ENCODE measurements at places on chromosomes 11 and 22.

DNA sequence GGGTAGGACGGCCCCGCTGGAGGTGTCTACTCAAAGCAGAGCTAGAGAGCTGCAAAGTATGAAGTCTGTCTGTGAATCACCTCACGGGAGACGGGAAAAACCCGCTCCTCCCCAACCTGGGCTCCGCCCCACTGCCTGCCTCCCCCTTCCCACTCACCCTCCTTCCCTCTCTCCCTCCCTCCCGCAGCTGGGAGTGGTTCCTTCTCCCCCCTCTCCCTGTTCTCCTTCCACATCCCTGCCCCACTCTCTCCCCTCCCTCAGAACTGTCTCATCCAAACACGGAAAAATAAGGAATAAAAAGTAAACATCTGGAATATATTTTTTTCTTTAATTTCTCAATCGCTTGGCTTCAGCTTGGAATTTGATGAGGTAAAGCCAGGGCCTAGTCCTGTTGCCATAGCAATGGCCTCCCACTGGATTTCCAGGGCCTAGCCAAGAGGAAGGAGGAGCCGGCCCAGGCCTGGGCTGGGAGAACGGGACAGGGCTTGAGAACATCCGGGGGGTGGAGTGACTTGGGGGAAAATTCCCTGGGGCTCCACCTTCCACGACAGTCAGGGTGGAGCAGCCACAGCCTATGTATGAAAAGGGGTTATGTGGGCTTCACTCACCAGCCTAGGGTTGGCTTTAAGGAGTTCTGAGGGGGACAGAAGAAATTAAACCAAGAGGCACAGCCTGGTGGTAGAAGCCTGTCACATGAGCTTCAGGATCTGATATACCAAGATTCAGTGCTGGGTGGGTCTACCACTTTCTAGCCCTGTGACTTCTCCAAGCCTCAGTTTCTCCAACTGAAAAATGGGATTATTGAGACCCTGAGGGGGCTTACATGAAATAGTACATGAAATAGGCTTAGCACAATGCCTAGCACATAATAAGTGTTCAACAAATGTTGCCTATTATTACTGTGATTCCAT is 2.2 kb downstream of the TNKS1BP1 start:
- DNase-seq = no peak

GRCh38 chr22:41991111-41991510 is 7.5 kb upstream of the WBP2NL start:
- no peak for DNase-seq

- DNase-seq = no peak
Observed at GRCh38 chr11:72265951-72266350, 22.0 kb upstream of the PHOX2A start.

- no peak for DNase-seq
Observed at GRCh38 chr11:126346586-126346940, 8.9 kb upstream of the ST3GAL4 start.

DNA sequence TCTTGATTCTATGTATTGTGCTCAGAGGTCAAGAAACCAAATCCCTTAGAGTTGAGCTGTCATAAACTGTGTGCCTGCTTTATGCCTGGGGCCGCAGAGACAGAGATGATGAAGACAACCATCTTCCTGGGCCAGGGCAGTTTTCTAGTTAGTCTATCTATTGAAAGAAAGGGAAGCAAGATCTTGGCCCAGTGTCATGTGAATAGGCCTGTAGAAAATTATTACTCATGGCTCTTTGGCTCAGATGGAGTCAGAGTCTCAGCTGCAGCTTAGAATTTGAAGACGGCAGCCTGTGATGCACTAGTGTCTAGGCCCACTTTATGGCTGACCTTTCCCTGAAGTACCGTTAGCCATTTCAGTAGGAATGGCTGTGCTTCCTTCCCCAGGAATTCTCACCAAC is 112.0 kb downstream of the DBX1 start:
- no peak for DNase-seq

DNA sequence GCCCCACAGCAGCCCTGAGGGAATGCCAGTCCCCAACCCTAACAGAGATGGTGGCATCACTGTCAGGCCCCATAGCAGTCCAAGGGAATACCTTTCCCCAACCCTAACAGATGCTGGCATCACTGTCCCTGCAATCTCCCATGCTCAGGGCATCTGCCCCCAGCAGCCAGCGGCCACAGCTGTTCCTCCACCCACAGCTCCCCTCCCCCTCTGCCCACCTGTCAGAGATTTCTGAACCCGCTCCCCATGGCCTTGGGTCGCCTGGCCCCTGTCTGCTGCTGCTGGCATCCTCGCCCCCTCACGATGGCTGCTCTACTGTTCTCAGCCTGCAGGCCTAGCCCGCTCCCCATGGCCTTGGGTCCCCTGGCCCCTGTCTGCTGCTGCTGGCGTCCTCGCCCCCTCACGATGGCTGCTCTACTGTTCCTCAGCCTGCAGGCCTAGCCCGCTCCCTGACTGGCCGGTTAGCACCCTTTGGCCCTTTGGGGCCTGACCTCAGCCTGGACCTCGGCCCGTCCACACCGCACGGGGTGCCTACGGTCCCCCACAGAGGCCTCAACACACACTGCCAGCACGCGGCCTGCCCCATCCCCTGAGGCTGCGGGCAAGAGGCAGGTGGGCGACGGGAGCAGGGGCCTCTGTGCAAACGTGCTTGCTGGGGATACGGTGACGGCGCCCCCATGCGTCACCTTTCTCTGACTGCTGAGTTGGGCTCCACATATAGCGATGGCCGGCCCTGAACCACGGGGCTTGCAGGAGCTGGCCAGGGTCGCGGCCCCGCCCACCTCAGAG is 20.7 kb downstream of the CHID1 start:
- no peak for DNase-seq

GRCh38 chr11:57164317-57164716 is 17.4 kb upstream of the LRRC55 start:
- DNase-seq = no peak

- no peak for DNase-seq
Observed at GRCh38 chr22:17835256-17835655, 61.0 kb upstream of the BID start.

DNA sequence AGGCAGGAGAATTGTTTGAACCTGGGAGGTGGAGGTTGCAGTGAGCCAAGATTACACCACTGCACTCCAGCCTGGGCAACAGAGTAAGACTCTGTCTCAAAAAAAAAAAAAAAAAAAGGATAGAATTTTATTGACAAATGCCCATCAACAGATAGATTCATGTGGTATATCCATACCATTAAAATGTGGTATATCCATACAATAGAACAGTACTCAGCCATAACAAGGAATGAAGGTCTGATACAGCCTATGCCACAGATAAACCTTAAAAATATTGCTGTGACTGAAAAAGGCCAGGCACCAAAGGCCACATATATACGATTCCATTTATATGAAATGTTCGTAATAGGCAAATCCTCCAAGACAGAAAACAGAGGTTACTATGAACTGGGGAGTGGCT is 45.3 kb upstream of the PPP2R1B start:
- no peak for DNase-seq

- DNase-seq = no peak
Observed at GRCh38 chr22:50506611-50507420, 686 bp downstream of the LMF2 start.

DNA sequence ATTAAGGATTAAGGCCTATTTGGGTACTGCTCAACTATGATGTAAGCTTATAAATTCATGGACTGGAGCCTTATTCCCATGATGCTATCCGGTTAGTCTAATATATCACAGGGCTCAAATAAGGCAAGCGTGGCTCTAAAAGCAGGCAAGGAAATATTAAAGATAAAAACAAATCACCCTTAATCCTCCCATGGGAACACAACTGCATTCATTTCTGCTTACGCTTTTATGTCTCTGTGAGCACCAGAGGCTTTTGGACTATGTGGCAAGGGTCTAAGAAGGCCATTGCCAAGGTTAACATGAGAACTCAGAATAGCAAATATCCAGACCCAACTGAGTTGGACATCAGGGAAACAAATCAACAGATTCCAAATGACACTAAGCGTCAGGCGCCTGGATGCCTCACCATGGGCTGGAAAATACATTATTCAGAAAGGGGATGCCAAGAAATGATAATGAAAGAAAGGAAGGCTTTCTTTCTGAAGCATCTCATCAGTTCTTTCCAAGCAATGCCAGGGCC is 138.1 kb downstream of the SLC1A2 start:
- DNase-seq = no peak

- DNase-seq = peak; percentile 79
Observed at GRCh38 chr11:70002433-70002832, 75.7 kb upstream of the ANO1 start.

- DNase-seq = no peak
Observed at GRCh38 chr22:11628651-11629511, 3899.1 kb upstream of the OR11H1 start.

GRCh38 chr11:7668911-7669310 is 4.4 kb downstream of the CYB5R2 start:
- DNase-seq = no peak

DNA sequence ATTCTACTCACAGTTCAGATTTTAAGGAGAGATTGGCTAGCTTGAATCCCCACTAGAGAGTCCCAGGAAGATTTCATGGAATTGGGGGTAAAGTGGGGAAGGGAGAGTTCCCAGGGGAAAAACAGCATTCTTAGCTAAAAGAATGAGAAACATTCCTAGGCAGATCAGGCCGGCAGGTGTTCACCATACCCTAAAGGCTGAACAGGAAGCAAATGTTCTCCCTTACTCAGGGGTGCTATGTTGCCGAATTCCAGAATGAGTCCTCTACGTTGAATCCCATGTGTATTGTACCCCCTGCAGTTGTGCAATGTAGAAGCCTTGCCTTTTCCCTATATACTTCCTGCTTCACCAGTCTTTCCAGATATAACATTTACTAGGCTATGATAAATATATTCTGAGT is 135.2 kb upstream of the NCAM1 start:
- no peak for DNase-seq

DNA sequence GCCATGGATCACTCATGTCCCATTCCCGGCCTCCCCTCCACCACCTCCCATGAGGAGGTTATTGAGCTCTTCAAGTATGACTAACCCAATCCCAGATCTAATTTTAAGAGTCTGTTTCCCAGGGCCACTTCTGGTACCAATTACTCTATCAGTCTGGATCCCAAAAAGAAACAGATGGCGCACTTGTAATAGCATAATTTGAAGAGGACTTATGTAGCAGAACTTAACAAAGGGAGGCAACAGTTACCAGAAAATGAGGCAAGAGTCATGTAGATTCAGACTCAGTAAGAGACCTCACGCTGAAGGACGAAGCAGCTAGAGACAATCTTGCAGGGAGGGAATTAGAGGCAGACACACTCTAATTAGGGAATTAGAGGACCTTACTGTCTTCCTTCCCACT is 46.9 kb downstream of the DDX6 start:
- no peak for DNase-seq

DNA sequence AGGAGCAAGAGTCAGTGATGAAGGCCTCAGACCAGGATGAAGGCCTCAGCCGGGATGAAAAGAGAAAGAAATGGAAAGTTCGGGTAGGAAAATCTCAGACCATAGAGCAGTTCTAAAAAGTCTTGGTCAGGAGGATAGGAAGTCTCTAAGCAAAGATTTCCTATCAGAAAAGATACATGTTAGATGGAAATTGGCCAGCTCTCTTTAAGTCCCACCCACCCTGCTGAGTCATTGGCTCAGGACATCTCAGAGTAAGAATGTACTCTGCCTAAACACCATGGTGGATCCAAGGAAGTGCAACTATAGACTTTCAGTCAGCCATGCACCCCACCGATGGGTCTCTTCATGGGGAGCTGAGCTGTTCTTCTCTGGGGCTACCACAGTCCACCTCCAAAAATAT is 4.4 kb downstream of the OR8B3 start:
- DNase-seq = no peak

GRCh38 chr11:33021501-33021900 is 5.8 kb downstream of the DEPDC7 start:
- DNase-seq = no peak

DNA sequence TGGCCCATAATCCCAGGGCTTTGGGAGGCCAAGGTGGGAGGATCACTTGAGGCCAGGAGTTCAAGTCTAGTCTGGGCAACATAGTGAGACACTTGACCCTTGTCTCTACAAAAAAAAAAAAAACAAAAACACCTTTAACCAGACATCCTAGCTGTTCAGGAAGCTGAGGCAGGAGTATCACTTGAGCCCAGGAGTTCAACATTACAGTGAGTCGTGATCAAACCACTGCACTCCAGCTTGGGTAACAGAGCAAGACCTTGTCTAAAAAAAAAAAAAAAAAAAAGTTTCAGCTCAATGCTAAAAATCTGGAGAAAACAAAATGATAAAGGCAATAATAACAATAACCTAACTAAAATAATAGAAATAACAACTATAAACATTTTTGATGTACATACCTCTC is 22.6 kb upstream of the APLP2 start:
- DNase-seq = no peak

- no peak for DNase-seq
Observed at GRCh38 chr11:130144141-130144540, 15.4 kb upstream of the ST14 start.

GRCh38 chr11:99687320-99687719 is 666.6 kb downstream of the CNTN5 start:
- DNase-seq = no peak

GRCh38 chr11:82892611-82893169 is 7.5 kb downstream of the PRCP start:
- DNase-seq = no peak

- no peak for DNase-seq
Observed at GRCh38 chr11:48210052-48210451, 6.6 kb upstream of the OR4B1 start.

- DNase-seq = no peak
Observed at GRCh38 chr22:24518771-24519485, 23.8 kb downstream of the UPB1 start.

GRCh38 chr11:125952973-125953372 is 7.1 kb downstream of the VSIG10L2 start:
- no peak for DNase-seq

DNA sequence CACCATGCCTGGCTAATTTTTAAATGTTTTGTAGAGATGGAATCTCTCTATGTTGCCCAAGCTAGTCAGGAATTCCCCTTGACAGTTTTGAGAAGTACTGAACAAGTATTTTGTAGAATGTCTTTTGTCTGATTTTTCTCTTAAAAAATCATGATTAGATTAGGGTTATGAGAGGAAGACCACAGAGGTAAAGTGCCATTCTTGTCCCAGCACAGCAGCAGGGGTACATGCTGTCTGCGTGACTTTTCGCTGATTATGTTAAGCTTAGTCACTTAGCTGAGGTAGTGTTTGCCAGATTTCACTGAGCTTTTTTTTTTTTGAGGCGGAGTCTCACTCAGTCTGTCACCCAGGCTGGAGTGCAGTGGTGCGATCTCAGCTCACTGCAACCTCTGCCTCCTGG is 13.6 kb upstream of the NUP160 start:
- no peak for DNase-seq

- no peak for DNase-seq
Observed at GRCh38 chr11:76391021-76391420, 9.9 kb downstream of the GVQW3 start.

DNA sequence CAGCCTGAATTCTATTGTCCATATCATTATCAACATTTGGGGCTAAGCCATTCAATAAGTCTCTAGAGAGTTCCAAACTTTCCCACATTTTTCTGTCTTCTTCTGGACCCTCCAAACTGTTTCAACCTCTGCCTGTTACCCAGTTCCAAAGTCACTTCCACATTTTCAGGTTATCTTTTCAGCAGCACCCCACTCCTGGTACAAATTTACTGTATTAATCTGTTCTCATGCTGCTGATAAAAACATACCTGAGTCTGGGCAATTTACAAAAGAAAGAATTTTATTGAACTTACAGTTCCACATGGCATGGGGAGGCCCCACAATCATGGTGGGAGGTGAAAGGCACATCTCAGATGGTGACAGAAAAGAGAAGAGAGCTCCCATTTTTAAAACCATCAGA is 5.8 kb downstream of the OR5AK2 start:
- DNase-seq = no peak

GRCh38 chr11:102111787-102112508 is 1.7 kb downstream of the YAP1 start:
- DNase-seq = peak; percentile 31

- no peak for DNase-seq
Observed at GRCh38 chr11:125394296-125394695, 101.8 kb downstream of the FEZ1 start.
